ENCODE measurements at places on chromosomes 6 and 20.

- DNase-seq = no peak
Observed at GRCh38 chr20:18978311-18978710, 164.7 kb downstream of the SCP2D1 start.

- peak; percentile 62 for DNase-seq
Observed at GRCh38 chr6:683742-684440, 9.0 kb downstream of the EXOC2 start.

DNA sequence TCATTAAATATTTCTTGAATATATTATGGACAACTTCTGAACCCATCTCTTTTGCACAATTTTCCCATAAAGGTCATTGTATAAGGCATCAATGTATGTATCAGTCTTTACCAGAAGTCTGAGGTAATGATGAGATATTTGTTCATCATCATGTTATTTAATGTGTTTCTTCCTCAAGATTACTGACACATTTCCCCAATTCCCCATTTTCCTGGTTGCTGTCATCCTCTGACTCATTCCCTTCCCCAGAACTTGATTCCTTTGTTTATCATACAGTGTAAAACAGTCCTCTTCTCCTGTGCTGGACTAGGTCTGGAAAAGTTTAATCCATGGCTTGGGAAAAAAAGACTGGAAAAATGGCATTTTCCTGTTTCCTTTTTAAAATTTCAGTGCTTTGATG is 107.9 kb upstream of the FLRT3 start:
- no peak for DNase-seq

GRCh38 chr6:14910692-14911547 is 334.9 kb upstream of the JARID2 start:
- DNase-seq = no peak

DNA sequence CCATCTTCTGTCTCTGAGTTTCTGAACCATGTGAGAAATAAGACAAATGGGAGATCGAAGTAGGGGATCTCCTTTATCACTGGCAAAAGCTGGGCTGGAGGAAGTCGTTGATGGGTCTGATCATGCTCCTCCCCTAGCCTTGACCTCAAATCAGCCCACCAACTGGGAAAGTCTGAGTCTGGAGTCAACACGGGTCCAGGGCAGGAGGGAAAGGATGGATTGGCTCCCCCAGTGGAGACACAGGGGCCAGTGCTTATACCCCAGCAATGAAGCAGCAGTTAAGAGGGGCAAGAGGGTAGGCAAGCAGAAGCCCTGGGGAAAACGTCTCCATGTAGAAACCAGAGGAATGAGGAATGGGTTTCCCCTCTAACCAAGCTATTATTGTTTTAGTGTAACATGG is 152.6 kb downstream of the TBC1D7 start:
- no peak for DNase-seq

DNA sequence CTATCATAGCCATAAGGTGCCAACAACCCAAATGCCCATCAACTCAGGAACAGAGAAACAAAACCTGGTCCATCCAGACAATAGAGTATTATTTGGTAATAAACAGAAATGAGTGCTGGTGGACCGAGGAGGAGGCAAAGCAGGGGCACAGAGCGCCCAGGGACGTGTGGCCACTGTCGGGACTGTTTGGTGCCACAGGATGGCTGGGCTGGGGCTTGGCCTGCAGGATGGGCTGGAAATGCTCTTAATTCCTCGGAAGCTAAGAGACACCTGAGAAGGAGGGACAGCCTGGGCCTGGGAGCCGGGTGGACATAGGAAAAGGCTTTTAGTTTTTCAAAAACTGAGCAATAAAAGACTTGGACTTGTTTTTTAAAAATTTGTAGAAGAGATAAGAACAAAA is 216.4 kb downstream of the DLL1 start:
- no peak for DNase-seq

GRCh38 chr20:13029687-13030375 is 21.1 kb downstream of the SPTLC3 start:
- DNase-seq = no peak

DNA sequence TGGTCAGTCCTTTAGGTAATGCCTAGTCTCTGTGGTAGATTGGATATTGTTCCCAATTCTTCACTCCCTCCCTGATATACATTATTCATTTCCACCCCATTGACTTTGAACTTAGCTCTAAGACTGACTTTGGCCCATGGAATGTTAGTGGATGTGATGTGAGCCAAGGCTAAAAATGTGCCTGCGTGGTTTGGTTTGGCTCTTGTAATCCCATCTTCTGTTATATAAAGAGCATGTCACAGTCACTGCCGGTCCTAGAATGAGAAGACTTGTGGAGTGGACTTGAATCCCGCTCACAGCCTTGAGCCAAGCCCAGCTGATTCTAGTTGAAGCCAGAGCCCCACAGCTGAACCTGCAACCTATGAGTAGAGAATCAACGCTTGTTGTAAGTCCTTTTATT is 23.6 kb upstream of the DNAAF9 start:
- DNase-seq = no peak

DNA sequence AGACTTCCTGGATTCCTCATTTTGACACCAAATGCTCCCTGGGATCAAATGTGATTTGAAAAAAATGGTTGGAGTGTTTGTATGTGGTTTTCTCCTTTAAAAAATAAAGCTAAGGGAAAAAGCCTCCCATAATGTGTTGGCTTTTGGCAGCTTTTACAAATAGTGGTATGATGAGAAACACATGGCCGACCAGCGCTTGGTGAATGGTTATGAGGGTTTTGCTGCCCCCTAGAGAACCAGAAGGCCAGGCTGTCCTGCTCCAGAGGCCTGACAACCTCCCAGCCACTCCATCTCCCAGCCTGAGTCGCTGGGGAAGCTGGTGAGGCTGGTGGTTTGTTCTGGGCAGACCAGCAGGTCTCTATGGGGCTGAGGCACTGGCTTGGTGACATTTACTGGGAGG is 69.3 kb downstream of the CLIC5 start:
- no peak for DNase-seq

GRCh38 chr6:148509800-148510581 is 167.4 kb downstream of the SASH1 start:
- DNase-seq = peak; percentile 86

DNA sequence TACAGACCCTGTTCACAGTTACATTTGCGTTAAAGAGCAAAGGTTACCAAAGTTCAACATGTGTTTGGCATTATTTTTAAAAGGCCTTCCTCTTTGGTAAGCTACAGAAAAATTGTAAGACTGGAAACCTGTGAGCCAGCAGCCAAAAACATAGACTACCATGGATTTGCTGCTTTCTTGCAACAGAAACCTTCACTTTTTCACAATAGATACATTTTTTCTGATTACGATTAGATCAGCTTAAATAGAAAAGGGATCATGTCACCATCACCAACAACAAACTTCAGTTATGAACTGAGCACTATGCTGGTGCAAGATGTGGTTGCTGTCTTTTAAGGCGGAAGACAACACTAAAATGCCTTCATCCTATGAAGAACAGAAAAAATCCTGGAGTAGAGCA is 112.3 kb upstream of the MARCKS start:
- no peak for DNase-seq

DNA sequence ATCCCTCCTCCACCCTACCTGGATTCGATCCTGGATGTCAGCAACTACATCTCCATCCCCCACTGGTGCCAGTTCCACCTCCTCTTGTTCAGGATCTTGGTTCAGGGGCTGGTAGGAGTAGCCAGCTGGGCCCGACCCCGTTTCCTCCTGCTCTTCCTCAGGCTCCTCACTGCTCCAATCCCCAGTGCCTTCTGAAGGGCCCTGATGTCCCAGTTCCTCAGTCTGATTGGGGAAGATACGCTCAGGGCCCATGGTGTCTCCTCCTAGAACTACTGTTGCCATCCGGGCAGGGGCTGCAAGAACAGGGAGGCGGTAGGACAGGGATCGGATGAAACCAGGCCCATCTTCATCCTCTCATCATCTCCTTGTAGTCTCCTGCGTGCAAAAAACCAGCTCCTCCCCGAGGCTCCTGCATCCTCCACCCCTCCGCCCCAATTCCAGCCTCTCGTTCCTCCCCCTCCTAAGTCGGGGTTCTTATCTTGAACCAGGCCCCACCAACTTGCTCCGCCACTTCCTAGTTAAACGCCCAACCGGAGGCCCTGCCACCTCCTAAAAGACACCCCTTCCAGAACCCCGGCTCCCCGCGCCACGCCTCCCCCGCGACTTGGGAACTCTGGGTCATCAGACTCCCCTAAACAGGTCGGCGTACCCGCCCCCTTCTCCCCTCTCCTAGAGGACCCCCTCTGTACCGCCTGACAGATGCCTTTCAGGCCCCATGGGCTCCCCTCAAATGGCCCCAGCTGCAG is 476 bp downstream of the MEA1 start:
- DNase-seq = no peak

- no peak for DNase-seq
Observed at GRCh38 chr6:142463988-142464387, 162.2 kb downstream of the ADGRG6 start.

DNA sequence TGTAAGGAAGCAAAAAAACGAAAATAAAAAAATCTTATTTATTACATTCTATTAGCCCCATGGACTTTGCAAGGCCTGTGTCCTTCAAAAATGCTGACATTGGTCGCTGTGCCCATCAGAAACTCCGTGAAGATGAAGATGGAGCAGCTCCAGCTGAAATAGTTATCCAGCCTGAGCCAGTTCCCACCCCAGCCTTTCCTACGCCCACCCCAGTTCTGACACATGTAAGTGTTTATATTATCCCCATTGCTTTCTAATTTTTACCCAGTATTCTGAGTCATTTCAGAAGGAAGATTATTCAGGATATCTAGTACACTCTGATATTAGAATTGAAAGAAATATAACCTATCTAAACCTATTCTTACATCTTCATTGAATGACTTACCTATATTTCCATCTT is 217.7 kb downstream of the ARHGAP18 start:
- DNase-seq = no peak

DNA sequence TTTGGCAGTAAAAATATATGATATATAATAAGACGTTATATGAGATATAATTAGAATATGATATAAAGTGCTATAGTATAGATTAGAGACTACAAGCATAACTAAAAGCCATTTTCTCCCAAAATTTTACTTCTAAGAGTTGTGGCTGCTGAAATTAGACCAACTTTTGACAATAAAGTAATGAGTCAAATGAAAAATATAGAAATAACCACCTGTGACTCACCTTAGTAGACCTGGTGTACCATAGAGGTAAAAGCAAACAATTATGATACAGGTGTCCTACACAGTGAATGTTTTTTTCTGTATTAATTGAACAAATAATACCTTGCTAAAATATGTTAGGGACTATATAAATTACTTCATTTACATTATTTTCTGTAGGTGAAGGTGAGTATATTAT is 482.9 kb upstream of the MAN1A1 start:
- DNase-seq = no peak

DNA sequence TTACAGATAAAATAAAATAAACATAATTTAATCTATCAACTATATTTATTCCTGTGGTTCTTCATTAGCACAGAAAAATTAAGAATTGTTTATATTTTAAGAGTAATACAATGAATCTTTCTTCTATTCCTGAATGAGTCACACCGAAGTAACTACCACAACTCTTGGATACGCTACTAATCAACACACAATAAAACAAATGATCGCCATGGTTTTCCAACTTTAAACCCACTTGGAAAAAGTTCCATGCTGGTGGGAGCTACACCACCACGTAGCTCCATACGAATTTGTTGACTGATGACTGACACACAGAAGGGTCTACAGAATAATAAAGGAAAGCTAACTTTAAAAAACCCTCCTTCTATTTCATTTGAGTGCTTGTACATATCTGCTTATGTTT is 135.8 kb upstream of the NEDD9 start:
- no peak for DNase-seq

DNA sequence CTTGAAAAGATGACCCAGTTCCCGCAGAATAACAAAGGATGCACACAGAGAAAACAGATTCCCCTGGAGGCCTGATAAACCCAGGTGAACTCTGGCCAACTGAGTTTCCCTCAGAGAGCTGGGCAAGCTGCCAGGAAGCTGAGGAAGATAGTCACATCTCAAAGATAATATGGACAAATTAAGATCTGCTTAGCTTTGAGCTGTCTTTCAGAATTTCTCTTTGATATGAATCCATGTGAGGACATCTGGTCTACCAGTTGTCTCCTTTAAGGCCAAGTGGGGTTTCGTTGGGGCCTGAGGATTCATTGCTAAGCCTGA is 59.5 kb downstream of the ID4 start:
- no peak for DNase-seq

Data from brain (organoid and tissue), 16 donors.